NCI-H1092 (cell line): ENCODE measurements at places on chromosomes 7 and 10.
A peak's percentile ranks its signal among the peaks of the same experiment; 100 is the strongest.

GRCh38 chr10:58384095-58384494, 1.1 kb upstream of the TFAM start:
- no peak for DNase-seq

GRCh38 chr10:62250594-62251198, 17.9 kb downstream of the RTKN2 start:
- no peak for DNase-seq

GRCh38 chr10:50470345-50470744, 153.4 kb downstream of the SGMS1 start:
- no peak for DNase-seq

DNA sequence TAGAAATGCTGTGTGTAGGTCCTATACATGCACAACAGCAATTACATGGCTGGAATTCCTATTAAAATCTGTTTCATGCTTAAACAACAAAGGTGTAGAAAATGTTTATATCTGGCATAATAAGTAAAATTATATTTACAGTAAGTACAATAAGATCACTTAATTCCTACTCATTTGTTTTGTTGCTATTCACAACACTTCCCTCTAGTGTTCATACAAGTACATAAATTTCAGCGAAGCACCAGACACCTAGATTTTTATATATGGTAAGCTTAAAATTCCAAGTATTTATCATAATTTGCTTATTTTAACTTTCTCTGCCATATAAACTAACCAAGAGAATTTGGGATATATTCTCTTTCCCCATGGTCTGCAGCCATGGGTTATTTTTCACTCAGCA, 51.8 kb upstream of the ANK3 start:
- no peak for DNase-seq

DNA sequence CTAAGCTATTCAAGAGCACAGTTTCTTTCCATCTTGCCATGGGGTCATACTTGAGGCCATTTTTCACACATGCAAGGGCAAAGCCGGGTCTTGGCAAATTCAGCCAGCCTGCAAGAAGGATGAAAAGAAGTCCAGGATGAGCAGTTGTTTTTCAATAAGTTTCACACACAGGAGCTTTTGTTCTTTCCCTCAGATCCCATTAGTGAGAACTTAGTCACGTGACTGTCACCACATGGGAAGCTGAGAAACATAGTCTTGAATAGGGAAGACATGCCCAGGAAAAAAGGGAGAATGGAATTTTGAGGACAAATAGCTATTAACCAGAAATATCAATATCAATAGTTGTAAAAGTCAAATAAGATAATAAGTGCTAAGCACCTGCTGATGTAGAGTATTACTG, 137.7 kb downstream of the AHR start:
- no peak for DNase-seq

DNA sequence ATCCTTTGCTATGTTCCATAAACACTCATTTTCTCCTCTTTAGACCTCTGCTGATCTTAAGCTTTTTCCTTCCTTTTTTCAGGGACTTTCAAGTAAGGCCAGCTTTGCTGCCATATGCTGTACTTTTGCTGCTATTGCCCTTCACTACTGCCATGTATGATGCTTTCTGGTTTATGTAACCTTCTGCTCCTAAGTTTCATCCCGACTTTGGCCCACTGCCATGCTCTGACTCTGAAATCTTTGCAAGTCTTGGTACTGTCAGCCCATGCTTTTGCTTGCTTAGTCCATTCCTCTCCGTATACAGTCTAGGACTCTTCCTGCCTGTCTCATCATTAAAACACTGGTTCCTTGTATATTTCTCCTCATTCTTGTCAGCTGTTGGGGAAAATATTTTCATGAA, 152.4 kb downstream of the RNF133 start:
- DNase-seq: no peak

DNA sequence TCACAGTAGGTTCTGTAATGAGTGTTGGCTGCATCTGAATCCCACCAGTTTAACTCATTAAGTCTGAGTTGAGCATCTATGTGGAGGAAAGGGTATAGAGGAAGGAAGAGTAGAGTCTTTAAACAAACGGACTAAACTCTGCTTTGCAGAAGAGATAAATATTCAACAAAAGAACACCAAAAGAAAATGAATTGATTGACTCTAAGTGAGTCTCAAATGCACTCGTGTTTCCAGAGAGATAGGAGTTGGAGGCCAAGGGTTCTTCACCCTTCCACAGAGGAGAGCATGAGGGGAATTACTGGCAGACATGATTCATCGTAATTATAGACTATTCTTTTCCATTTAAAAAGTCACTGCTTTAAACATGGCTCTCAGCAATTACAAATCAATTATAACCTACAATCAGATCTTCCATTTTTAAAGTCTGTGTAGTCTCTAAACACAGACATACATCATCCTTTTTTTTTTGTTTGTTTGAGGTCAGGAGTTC, 56.3 kb downstream of the PLPP4 start:
- no peak for DNase-seq

- DNase-seq: no peak
Observed at GRCh38 chr10:125409756-125410155, 249.4 kb upstream of the CTBP2 start.

DNA sequence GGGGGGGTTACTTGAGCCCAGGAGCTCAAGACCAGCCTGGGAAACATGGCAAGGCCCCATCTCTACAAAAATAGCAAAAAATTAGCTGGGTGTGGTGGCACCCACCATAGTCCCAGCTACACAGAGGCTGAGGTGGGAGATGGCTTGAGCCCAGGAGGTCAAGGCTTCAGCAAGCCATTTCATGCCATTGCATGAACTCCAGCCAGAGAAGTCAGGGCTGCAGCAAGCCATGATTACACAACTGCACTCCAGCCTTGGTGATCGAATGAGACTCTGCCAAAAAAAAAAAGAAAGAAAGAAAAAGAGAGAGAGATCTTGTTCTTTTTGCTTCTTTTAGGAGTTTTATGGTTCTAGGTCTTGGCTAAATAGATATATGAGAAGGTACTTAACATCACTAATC, 200.2 kb upstream of the PHYHIPL start:
- no peak for DNase-seq

GRCh38 chr10:89062861-89063260, 72.3 kb downstream of the FAS start:
- no peak for DNase-seq

DNA sequence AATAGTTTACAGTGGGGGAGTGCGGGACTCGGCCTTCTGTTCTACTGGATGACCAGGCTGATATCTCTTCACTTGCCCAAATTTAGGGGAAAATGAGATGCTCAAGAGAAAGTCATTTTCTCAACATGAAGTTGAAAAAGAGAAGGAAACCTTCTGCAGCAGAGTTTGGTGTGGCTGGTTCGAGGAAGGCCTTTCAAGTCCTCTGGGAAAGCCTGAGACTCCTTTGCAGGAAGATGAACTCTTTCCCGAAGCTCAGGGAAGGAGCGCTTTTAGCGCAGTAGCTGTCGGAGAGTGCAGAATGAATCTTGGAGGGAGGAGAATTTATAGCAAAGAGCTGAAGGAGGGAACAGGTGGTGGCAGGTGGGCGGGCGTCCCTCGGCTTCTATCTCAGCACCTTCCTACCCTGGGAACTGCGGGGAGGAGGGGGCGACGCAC, at the start of gene ATOH7:
Gene ATOH7 (minus strand): TSS at position 297 of the 435 bp plus-strand sequence. CDS start 436 bp downstream, outside the sequence.
- DNase-seq: no peak

DNA sequence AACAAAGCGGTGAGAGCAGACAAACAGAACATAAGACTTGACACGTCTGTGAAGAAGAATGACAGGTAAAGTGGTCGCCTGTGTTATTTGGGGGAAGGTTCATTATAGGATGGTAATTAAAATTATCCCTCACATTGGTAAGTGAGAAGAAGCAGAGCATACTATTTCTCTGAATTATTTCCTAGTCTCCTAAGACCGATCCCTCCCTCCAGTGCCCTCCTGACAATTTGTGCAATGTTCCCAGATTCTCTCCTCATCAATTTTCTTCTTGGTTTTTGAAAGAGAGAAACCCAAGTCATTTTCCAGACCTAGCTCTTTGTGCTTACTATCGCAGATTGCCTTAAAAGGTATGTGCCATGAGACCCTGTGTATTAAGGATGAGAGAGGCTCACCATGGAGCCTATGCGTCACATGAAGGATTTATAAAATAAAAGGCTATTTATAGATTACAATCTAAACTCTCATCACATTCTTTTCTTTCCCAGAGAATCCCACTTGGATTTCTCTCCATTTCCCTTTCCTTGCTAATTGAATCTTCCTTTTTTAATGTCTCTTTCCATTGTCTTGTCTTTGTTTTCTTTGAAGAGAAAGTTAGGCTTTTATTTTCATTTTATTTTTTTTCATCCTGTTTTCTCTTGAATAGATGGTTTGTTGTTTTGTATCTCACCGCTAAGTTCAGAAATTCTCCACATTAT, 112.0 kb downstream of the PPP1R3A start:
- no peak for DNase-seq

DNA sequence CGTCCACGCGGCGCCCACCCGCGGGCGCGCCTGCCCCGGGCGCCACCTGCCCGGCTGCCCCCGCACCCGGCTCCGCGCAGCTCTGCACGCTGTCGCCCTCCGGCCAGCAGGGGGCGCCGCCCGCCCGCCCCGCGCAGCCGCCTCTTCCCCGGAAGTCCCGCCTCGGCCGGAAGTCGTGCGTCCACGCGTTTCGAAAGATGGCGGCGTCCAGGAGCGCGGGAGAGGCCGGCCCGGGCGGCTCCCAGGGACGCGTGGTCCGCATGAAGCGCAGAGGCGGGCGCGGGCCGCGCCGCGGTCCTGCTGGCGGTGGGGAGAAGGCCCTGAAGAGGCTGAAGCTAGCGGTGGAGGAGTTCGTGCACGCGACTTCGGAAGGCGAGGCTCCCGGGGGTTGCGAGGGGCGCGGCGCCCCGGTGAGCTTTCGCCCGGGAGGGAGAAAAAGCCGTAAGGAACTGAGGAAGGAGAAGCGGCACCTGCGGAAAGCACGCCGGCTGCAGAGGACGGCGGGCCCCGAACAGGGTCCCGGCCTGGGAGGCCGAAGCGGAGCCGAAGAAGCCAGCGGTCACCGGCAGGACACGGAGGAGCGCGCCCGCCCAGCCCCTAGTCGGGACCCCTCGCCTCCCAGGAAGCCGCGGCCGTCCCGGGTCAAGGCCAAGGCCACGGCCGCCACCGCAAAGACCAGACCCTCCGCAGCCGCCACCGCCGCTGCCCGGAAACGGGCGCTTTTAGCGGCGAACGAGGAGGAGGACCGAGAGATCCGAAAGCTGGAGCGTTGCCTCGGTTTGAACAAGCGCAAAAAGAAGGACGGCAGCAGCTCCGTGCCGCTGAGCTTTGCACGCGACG, at the start of gene NOM1:
Gene NOM1 (plus strand): TSS at position 172 of the 840 bp plus-strand sequence. CDS start 26 bp downstream, at position 198.
- peak; percentile 88 for DNase-seq

- DNase-seq: no peak
Observed at GRCh38 chr10:5975641-5976473, 1.5 kb downstream of the IL15RA start.

GRCh38 chr7:37945336-37945735, 24.9 kb downstream of the EPDR1 start:
- no peak for DNase-seq

- no peak for DNase-seq
Observed at GRCh38 chr7:34096198-34096651, 190.9 kb downstream of the BMPER start.

- no peak for DNase-seq
Observed at GRCh38 chr7:74202841-74203556, 6.8 kb upstream of the LAT2 start.

GRCh38 chr10:83702731-83703130, 436.6 kb upstream of the GHITM start:
- no peak for DNase-seq

- no peak for DNase-seq
Observed at GRCh38 chr7:133253519-133253875, 619 bp downstream of the EXOC4 start.

DNA sequence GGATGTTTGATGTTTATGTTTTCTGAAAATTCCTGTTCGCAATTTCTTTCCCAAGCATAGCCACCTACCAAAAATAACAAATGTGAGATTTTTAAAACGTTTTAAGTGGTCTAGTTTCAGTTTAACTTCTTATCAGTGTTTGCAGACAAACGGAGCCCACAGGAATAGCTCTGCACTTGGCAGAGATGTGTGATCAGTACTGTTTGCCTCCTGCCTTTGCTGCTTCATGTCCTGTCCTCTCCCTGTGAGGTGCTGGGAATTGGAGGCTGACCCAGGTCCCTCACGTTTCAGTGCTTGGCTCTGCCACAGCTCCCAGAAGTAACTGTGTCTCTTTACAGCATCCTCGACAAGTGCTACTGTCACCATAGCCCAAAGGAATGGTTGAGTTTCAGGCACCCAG, 1.2 kb downstream of the UCN3 start:
- DNase-seq: no peak

- no peak for DNase-seq
Observed at GRCh38 chr10:36899652-36900051, 225.7 kb upstream of the ANKRD30A start.

GRCh38 chr10:48192881-48193450, 81.5 kb downstream of the FRMPD2 start:
- no peak for DNase-seq

GRCh38 chr7:147412782-147413556, 1177.6 kb upstream of the C7orf33 start:
- DNase-seq: no peak

DNA sequence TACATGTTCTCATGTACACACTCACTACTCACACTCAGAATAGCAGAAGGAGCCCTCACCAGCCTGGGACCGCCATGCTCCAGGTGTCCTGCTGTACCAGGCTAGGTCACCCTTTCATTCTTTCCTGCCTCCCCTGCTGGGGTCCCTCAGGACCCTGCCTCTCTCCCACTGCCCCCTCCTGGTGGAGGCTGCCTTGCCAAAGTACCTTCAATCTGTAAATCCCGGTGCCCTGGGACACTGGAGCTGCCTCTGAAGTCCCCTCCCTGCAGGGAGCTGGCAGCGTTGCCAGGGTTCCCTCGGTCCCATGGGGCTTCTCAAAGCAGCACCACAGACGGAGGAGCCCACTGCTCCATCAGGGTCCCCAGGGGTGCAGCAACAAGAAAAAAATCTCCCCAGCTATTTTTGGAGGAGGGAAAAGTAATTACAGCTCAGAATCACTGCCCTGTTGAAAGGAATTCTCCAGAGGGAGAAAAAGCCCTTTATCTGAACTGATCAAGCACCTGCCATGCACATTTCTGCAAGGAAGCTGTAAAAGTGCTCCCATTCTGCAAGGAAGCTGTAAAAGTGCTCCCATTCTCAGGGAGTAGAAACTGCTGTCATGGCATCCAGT, 259.9 kb downstream of the PTPRN2 start:
- no peak for DNase-seq

DNA sequence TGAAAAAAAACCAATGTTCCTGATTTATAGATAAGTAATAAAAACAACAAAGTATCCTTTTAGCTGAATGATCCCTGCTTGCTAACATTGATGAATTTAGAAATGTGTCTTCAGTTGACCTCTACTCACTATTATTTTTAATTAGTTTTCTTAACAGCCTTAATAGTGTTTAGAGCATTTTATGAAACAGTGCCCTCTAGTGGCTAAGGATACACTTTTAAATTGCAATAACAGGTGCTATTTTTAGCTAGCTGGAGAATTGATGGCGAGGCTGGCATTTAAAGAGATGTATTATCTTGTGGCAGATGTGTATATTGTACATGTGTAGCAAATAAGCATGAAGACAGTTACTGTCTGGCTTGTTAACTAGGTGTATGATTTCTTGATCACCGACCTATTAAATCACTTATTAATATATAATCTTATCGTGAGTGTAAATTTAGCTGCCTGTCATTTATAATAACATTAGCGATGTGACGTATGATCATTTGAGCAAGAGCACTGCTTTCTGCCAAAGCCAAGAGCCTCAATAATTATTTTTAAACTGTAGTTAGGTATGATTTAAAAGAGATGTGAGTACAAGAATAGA, 451.9 kb downstream of the DPP6 start:
- DNase-seq: peak; percentile 65
